ENCODE measurements at places on chromosomes 5 and 9.
A peak's percentile ranks its signal among the peaks of the same experiment; 100 is the strongest.

- no peak for DNase-seq
Observed at GRCh38 chr9:123943671-123944070, 13.7 kb upstream of the DENND1A start.

DNA sequence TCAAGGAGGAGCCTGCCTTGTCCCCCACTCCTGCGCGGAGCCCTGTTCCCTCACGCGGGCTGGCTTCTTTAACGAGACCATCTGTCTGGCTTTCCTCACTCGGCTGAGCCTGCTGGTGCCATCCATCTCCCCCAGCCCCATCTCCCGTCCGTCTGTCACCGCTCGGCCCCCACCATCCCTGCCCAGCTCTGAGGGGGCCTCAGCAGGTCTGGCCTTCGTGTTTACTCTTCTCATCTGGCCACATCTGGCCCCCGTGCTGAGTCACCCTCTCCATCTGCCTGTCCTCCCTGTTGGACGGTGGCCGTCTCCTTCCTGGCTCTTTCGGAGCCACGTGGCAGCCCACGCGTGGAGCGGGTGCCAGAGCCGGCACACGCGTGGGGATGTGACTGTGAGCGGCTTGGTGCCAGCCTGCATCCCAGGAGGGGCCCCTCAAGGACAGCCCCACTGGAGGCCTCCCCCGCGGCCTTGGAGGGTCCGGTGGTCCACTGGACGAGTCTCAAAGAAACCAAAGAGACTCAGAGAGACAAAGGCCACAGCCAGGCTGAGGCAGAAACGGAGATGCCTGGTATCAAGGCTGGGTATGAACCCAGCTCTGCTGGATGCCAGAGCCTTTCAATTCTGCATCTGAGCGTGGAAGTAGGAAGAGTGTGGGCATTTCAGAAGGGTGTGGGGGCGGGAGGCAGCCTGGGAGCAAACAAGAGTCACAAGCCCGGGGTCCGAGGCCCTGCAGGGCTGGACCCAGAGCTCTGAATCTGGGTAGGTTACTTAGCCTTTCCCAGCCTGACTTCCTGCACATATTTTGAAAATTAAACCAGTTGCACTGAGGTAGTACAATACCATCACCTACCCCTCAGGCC is 76.7 kb upstream of the UNC5A start:
- no peak for DNase-seq

- no peak for DNase-seq
Observed at GRCh38 chr9:93058355-93059010, at the start of gene SUSD3. TSS of gene SUSD3 (plus strand) at chr9:93058701. CDS start at chr9:93058743, 42 bp downstream.

- no peak for DNase-seq
Observed at GRCh38 chr5:15618938-15619337, 119.0 kb downstream of the FBXL7 start.

GRCh38 chr5:35780236-35780635 is 76.5 kb upstream of the IL7R start:
- no peak for DNase-seq

DNA sequence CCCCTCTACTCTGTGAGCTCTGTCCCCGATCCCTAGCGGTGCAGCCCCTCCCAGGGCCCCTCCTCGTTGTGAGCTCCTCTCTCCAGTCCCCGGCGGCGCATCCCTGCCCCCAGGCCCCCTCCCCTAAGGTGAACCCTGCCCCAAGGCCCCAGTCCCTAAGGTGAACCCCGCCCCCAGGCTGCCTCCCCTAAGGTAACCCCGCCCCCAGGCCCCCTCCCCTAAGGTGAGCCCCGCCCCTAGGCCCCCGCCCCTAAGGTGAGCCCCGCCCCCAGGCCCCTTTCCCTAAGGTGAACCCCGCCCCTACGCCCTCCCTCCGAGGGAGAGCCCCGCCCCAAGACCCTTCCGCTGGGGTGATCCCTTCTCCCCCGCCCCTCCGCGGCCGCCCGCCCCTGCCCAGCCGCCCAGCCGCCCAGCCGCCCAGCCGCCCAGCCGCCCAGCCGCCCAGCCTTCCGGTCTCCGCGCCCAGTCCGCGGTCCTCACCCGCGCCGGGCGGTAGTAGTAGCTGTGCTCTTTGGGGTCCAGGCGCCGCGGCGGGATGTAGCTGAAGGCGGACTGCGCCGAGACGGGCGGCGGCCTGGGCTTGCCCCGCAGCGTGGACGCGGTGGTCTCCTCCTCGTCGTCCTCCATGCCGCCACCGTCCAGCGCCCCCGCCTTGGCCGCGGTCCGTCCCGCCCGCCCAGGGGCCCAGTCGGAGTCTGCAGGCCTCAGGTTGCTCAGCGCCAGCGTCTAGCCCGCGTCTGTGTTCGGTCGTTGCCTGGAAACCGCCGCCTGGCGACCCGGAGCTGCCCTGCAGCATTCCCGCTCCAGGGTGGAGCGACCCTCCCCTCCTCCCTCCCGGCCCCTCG is at the start of gene CFAP90:
Gene CFAP90, minus strand, starts transcription at position 739 of the 845 bp plus-strand sequence. Its CDS starts 112 bp downstream, at position 627.
- DNase-seq = no peak

DNA sequence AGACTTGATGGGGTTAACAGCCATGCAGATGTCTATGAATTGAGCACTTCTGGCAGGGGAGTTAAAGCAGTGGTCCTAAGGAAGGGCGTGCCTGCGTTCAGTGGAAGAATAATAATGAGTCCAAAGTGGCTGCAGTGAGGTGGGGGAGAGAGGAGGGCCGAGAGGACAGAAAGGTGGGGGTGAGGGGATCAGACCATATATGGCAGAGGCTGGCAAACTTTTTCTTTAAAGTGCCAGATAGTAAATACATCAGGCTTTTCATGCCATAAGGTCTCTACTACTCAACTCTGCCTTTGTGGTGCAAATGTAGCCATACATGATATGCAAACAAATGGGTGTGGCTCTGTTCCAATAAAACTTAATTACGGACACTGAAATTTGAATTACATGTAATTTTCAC is 77.1 kb downstream of the STRBP start:
- DNase-seq = no peak

GRCh38 chr5:32027717-32028458 is 146.2 kb downstream of the GOLPH3 start:
- peak; percentile 52 for DNase-seq

DNA sequence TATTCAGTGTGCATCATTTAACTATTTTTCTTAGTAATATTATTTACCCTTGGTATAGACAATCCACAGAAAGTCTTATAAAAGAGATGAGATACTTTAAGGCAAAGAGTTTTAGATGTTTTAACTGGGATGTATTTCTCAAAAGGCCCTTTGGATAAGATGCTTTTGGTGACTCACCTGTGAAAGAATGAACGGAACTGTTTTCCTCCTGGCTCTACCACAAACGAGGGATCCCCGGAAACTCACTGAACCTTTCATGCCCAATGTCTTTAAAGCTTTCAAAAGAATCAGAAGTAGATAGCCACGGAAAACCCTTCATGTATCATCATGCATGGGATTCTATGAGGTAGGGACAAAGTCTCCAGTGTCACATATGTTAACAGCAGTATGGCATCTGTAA is 1.6 kb downstream of the ZNF782 start:
- no peak for DNase-seq

DNA sequence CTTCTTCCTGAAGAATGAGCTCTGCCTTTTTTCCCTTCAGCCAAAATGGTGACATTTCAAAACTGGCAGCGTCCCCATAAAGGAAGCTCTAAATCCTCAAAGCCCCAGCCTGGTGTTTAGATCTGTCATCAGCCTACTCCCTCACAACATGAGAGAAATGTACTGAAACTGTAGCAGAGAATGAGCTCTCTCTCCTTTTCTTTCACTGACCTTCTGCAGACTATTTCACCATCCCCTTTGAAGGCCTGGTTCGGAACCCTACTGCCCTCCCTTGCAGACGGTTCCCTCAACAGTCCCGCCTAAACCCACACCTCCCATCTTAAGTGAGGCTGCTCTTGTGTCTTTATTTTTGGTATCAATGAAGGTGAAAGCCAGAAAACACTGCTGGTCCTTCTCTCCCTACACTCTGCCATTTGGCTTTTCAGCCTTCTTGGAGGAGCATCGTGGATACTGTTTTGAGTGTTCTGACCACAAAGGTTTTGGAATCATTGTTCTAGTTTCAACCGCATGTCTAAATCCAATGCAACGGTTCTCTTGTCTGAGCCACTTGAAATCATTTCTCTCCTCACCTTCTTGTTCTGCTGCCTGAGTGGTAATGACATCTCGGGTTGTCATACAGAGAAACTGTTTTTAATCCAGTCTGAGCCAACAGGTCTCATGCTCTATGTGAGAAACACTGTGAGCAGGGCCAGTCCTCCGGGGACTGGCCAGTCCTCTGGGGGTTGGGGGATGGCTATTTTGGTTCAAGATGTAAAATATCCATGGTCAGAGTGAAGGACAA is 39.0 kb downstream of the ITK start:
- no peak for DNase-seq

- DNase-seq = no peak
Observed at GRCh38 chr5:169020102-169020501, 280.8 kb downstream of the SLIT3 start.

DNA sequence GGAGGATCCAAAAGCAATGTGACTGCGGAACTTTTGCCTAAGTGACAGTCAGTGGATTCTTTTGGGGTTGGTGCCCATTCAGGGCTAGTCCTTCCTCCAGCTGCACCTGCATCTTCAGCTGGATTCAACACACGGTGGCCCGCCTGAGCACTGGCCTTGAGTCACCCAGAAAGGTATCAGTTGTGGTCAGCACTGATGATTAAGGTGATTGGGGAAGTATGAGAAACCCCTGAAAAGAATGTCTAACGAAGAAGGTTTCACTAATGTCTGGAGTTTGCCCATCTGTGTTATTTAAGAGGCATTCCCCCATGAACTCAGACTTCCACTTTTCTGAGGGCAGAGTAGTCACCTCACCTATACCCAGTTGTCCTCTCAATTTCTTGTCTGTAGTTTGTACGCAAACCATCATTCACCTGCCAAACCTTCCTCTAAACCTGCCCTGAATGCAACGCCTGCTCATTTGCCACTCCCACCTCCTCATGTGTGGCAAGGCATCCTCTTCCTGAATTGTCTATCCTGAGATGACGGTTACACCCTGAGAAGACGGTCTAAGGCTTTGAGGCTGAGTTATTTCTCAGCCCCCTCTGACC is 27.2 kb downstream of the CSF2 start:
- no peak for DNase-seq

GRCh38 chr5:102411-103043 is 10.6 kb downstream of the PLEKHG4B start:
- DNase-seq = no peak

GRCh38 chr9:125472926-125473701 is 211.5 kb downstream of the GAPVD1 start:
- no peak for DNase-seq

GRCh38 chr5:50476549-50476948 is 35.5 kb upstream of the EMB start:
- no peak for DNase-seq

DNA sequence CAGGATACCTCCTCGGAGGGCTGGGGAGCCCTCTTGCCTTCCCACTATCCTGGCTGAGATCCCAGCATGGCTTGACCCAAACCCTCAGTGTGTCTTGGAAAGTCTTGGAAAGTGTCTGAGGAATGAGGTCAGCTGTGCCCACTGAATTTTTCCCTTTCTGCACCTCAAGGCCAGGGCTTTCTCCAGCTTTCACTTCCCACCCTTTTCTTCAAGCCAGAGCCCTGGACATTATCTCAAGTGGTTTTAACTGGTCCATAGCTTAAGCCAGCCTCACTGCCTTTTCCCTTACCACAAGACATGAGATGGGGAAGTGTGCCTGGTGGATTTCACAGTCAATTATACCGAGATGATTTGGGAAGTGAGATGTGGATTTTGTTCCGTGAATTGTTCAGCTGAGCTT is 35.7 kb upstream of the LHX2 start:
- no peak for DNase-seq

GRCh38 chr5:3007577-3007976 is 256.1 kb upstream of the IRX2 start:
- DNase-seq = no peak

DNA sequence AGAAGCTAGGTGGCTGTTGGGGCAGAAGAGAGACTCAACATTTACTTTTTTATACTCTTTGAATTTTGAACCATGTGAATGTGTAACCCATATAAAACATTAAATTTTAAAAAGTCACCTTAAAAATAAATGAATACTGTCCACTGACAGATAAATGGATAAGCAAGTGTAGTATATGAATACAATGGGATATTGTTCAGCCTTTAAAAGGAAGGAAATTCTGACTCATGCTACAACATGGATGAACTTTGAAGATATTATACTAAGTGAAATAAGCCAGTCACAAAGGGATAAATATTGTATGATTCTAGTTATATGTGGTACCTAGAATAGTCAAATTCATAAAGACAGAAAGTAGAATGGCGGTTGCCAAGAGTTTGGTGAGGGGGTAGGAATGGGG is 113.9 kb downstream of the TMEM174 start:
- no peak for DNase-seq

DNA sequence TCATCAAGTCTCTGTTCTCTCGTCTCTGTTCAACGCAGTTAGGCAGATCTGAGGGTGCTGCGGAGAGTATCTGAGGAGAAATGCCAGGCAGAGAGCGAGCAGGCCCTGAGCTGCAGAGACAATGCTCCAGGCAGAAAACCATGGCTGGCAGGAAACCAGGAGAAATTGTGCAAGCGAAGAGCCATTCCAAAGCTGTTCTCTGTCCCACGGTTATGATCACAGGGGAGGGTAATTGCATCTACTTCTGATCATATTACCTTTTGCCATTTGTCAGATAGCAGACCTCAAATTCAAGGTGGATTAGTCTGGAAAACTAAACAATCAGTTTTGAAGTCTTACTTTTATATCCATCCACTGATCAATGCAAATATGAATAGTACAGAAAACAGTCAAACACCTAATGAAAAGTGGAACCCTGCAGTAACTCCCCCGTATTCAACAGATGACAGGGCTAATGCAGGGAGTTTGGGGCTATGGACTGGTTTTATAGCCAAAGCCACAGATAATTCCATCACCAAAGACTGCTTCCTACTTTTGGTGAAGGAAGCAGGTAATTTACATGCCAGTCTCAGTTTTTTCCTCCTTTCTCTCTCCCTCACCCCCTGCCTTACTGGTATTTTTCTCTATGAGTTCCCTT is 228.0 kb downstream of the DCP2 start:
- DNase-seq = peak; percentile 25

DNA sequence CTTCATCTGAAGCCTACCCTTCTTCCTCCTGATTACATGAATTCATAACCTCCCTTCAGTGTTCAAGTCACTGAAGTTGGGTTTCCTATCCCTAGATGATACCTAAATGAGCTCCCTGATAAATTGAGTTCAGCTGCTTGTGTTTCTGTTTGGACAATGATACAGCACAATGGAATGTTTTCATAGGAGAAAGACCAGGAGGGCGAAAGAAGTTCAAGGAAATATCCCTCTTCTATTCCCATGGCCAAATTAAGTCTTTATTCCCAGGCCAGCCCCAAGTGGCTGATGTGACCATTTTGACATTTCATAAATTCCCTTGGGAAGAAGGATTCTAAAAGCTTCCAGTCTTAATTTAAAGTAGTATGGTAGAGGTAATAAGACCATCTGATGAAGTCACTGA is 555.8 kb upstream of the CLINT1 start:
- no peak for DNase-seq

GRCh38 chr9:87567571-87567970 is 69.9 kb downstream of the DAPK1 start:
- no peak for DNase-seq

DNA sequence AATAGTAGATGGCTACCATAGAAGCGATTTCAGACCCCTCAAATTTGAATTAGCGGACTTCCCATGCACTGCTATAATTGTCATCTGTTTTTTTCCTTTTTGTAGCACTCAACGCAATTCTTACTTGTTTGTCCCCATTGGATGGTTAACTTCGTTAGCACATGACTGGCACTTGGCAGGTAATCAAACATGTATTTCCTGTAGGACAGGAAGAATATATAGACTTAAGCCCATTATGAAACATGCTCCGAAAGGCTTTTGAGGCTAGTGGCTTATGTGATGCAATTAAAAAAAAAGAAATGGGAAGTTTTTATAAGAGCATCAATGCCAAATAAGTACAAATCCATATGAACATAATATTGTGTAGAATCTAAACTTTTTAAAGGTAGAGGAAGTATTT is 301.2 kb downstream of the PSAT1 start:
- DNase-seq = no peak
